ENCODE measurements at places on chromosomes 7 and 10.

GRCh38 chr10:57919864-57920263 is 347.8 kb downstream of the IPMK start:
- DNase-seq: no peak

GRCh38 chr10:9097206-9097990 is 1042.9 kb downstream of the GATA3 start:
- DNase-seq: no peak

DNA sequence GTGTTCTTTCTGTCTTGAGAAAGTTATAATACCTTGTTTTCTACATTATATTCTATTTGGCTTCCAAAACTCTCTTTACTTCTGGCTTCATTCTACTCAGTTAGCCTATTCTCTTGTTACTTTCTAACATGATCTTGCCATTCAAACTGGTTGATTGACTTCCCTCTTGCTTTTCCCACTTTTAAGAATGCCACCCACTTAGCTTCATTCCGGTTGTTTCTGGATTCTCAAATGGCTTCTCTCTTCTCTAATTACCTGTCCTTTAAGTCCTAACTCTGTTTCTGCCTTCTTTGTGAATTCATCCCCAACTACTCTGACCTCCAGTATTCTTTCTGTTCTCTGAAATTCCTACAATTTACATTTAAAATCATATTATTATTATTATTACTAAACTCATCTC is 52.0 kb downstream of the ANKIB1 start:
- DNase-seq: no peak

- DNase-seq: no peak
Observed at GRCh38 chr10:50972591-50972990, 87.2 kb upstream of the A1CF start.

GRCh38 chr7:22730066-22730710 is 3.2 kb downstream of the IL6 start:
- no peak for DNase-seq

DNA sequence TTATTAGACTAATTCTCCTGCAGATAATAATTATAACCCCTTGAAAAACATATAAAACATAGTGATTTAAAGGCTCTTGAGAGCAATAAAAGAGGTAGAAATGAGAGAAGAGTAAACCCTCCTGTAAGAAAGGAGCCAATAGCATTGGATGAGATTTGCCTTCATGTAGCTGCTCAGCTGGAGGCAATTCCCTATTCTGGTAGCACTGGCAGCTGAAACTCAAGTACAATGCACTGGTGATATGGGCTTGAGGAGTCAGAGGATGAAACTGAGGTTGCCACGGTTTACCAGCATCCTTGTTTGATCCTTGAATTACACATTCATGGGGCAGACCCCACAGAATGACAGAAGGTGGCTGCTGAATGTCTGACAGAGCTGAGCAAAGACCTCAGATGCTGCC is 76.4 kb downstream of the CTTNBP2 start:
- no peak for DNase-seq

DNA sequence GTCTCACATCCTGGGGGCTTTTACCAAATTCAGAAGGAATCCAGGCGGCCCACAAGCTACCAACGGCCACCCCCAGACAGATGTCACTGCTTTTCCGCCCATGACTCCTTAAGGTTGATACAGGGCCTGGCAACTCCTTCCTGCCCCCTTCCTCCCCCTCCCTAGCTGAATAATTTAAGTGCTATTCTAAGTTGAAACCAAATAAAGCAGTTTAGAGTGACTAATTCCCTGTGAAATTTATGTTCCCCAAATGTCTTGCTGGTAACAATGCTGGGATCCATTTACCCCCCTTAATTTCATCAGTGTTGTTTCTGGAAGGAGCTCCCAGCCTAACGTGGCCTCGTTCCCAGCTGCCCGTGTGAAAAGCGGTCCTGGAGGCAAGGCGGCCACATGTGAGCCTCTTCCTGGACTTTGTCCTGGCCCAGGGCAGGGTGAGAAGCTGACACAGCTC is 109.6 kb downstream of the TMEM130 start:
- no peak for DNase-seq

DNA sequence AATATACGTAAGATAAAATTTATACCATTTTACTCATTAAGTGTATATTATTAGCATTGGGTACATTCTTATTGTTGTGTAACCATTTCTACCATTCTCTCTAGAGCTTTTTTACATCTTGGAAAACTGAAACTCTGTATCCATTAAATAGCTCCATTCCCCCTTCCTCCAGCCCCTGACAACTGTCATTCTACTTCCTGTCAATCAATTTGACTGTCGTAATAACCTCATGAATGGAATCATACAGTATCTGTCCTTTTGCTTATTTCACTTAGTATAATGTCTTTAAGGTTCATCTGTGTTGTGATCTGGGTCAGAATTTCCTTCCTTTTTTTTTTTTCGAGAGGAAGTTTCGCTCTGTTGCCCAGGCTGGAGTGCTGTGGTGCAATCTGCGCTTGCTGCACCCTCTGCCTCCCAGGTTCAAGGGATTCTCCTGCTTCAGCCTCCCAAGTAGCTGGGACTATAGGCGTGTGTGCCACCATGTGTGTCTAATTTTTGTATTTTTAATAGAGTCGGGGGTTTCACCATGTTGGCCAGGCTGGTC is 15.6 kb downstream of the ZRANB1 start:
- DNase-seq: no peak
